ENCODE measurements at places on chromosomes 6 and 20.

DNA sequence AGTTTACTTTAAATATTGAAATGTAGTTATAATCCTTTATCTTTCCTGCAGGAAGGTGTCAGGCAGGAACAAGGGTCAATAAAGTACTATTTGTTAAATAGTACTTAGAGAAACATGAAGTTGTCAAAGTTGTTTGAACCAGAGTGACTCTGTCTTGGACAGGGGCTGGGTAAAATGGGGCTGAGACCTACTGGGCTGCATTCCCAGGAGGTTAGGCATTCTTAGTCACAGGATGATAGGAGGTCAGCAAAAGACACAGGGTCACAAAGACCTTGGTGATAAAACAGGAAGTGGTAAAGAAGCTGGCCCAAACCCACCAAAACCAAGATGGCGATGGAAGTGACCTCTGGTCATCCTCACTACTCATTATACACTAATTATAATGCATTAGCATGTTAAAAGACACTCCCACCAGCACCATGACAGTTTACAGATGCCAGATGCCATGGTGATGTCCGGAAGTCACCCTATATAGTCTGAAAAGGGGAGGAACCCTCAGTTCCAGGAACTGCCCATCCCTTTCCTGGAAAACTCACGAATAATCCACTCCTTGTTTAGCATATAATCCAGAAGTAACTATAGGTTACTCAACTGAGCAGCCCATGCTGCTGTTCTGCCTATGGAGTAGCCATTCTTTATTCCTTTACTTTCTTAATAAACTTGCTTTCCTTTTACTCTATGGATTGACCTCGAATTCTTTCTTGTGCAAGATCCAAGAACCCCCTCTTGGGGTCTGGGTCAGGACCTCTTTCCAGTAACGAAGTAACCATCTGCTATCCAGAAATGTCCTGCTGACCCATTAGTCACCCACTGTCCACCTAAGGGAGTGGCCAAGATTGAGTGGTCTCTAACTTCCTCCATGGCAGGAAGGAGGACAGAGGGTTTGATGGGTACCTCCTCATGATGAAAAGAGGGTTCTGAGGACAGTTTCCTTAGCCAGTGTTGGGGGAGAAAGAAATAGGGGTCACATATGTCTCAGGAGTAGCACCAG lies 19.6 kb downstream of the SLC22A2 start:
- DNase-seq = no peak

GRCh38 chr6:10655508-10656055 lies 38.8 kb downstream of the C6orf52 start:
- DNase-seq = no peak

GRCh38 chr6:16828058-16828457 lies 66.8 kb upstream of the ATXN1 start:
- DNase-seq = no peak

- DNase-seq = no peak
These were observed 116.1 kb downstream of the JAG1 start for GRCh38 chr20:10557685-10558084.

DNA sequence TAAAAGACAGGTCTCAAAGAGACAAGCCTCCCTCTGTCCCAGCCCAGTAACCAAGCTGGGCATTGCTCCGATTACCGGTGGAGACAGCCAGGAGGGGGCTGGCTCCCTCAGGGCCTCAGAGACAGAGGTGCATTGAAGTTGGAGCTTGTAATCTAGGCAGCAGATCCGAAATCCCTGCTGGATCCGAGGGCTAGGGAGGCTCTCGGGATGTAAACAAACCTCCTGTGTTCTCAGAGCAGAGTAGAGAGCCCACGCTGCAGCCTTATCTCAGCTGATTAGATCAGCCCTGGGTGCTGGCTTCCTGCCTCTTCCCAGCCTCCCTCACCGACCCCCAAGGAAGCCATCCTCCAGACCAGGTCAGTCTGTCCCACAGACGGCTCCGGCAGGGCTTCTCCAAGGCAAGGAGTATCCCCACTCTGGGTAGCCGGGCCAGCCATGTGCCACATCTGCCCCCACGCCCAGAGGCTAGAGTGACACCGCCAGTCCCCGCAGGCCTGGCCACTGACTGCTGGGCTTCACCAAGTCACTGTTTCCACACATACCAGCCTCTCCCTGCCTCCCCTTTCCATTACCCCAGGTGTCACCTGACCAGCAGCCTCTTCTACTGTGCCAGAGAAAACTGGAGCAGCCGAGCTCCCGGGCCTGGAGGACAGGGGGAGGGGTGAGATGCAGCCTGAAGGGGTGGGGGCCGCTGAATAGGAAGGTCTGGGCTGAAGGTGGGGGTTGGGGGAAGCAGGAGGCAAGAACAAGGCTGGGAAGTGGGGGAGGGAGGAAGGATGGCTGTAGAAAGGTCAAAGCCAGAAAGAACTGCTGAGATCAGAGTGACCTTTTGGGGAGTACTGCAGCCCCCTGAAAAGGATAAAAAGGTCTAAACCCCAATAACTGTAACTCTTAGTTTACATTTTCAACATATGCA lies 6.0 kb downstream of the SDC4 start:
- DNase-seq = peak; percentile 79
